Lower leg skin (tissue), 4 donors: ENCODE measurements at places on chromosomes 3 and 15.

DNA sequence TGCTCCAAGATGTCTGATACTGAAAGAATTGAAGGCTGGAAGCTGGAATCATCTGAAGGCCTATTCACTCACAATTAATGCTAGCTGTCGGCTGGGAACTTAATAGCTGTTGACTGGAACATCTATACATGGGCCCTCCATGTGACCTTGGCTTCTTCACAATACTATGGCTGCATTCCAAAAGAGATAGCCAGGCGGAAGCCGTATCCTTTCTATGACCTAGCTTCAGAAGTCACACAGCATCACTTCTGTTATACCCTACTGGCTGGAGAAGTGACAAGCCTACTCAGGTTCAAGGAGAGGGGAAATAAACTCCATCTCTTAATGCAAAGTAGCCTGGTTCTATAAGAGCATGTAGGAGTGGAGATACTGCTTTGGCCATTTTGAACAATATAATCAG lies 50.9 kb upstream of the SPRED1 start:
- no peak for DNase-seq

GRCh38 chr3:149815728-149816127 lies 2.7 kb downstream of the RNF13 start:
- DNase-seq, result no peak

DNA sequence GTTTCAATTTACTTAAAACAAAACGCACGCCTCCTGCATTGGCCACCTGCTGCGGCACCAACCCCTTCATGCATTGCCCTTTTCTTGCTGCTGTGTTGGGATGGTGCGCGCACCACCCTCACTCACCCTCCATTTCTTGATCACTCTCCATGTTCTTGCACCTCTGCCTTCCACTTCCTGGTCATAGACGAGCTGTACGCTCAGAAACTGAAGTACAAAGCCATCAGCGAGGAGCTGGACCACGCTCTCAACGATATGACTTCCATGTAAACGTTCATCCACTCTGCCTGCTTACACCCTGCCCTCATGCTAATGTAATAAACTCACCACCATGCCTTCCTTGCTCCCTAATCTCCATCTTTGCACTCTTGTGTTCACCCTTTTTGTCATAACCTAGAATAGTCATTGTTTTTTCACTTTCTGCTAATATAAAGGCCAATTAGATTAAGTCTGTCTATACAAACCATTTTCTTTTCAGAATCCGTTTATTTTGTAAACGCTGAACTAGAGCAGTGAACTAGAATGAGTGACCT lies 21.4 kb downstream of the TPM1 start:
- DNase-seq, result no peak

DNA sequence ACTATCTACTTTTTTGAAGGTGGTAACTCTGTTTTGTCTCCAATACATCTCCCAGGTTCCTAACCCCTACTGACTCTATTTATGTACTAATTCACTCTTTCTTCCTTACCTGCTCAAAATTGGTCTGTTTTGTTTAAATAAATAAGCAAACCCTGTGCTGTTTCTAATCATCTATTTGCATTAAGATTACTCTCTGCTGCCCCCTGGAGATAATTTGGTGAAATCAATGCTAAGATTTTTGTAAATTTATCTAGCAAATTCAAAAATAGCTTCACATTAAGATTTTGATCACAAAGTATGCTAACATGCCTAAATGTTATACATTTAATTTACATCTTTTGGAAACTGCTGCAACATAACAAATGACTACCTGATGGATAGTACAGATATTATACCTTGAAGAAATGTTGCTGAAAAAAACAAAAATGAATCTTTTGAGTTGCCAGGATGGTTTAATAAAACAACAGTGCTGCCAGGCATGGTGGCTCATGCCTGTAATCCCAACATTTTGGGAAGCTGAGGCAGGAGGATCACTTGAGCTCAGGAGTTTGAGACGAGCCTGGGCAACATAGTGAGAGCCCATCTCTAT lies 4.4 kb upstream of the CD200R1 start:
- no peak for DNase-seq

DNA sequence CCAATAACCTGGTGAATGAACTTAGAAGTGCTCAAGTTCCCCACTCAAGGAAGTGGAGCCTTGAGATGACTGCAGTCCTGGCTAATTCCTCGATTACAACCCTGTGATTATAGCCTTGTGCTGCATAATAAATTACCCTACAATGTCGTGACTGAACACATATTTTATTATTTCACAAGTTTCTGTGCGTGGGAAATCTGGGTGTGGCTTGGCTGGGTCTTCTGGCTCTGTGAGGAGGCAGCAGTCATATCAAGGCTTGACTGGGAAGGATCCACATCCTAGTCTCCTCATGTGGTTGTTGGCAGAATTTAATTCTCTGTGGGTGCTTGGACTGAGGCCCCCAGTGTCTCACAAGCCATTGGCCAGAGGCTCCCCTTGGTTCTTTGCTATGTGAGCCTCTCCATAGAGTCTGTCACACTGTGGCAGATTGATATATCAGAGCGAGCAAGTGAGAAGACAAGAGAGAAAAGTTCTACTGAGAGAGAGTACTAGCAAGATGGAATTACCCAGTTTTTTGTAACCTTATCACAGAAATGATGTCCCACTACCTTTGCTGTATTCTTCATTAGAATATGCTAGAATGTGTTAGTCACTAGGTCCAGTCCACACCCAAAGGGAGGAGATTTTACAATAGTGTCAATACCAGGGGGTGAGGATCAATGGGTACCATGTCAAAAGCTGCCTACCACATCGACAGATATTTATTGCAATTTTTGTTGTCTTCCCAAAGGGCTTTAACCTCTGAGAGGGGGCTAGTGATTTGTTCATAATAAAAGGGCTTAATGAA lies 102.8 kb upstream of the TBC1D5 start:
- DNase-seq, result no peak

- DNase-seq, result no peak
Measured at GRCh38 chr15:51766341-51766740, 14.9 kb downstream of the TMOD2 start.

DNA sequence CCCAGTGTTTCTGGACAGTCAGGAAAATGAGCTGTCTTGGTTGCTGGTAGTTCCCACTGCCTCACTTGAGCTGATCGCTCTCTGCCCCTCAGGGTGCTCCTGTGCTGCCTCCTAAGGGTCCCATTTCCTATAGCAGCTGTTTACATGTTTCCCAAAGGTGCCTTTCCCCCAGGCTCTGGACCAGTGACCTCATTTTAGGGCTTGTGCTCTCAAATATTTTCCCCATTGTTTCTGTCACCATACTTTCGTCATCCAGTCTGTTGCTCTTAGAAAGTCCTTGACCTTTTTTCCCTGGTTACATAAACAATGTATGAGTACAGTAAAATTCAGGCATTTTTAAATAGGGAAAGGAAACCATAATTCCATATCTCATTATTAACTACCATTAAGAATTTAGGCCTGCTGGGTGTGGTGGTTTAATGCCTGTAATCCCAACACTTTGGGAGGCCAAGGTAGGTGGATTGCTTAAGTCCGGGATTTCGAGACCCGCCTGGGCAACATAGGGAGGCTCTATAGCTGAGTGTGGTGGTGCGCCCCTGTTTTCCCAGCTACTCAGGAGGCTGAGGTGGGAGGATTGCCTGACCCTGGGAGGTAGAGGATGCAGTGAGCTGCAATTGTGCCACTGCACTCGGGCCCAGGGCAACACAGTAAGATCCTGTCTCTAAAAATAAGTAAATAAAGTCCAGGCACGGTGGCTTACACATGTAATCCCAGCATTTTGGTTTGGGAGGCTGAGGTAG lies 11.7 kb downstream of the RAD54L2 start:
- DNase-seq, result peak; percentile 63

- no peak for DNase-seq
Measured at GRCh38 chr3:123201223-123201556, 553 bp upstream of the SEC22A start.

- no peak for DNase-seq
Measured at GRCh38 chr15:43404130-43404529, 33.2 kb downstream of the TUBGCP4 start.

DNA sequence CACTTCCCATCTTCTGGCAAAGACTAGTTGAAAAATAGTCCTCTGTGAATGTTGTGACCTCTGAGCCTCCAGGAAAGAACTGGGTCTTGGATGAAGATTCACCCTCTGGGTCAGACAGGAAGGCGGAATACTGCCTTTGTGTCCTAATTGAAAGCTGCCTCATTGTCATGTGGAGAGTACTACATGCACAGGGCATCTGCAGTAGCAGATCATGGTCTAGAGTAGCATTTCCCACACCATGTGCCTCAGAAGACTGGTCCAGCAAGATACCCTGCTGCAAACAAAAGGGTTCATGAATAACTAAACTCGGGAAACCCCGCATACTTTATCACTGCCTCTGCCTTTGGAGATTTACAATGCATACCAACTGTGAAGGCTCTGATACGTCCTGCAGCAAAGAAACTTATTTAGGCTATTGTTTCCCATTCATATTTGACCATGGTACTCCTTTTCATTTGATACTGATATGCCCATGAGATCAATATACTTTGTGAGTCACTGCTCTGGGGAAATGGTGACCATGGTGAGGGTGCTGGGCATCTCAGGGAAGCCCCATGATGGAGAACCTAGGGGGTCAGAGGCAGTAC lies 22.7 kb downstream of the IRAK2 start:
- no peak for DNase-seq

DNA sequence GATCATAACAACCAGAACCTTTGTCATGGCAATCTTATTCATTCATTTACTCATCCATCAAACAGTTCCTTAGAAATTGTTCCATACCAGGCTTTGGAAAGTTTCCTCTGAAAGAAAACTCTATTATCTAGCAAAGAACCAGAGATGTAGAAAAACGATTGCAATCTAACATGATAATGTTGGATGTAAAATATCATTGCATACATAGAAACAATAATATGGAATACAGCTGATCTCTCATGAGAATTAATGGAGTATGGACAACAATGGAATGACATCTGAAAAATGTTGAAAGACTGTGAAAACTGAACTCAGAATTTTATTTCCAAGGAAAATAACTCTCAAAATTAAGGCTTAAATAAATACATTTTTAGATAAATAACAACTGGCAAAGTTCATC lies 665.4 kb downstream of the NLGN1 start:
- no peak for DNase-seq

DNA sequence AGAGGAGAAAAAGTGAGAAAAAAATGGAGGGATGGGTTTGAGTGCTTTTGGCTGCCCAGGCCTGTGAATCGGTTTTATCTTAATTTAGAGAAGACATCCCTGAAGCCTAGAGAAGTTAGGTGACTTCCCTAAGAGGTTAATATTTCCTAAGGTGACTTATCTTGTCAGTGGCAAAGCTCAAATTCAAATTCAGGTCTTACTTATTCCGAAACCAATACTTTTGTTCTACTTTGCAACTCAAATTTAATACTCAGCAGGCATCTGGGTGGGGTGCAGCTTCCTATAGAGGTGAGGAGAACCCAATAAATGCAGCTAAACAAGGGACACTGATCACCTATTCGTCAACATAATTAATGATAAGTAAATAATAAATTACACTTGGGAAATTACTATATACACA lies 54.9 kb upstream of the MYRIP start:
- no peak for DNase-seq

GRCh38 chr3:78838362-78838761 lies 929.4 kb downstream of the ROBO1 start:
- no peak for DNase-seq

- DNase-seq, result no peak
Measured at GRCh38 chr15:92951800-92952457, 51.8 kb downstream of the CHD2 start.
